SIG-M5 (cell line): ENCODE measurements at places on chromosomes 5 and 9.

DNA sequence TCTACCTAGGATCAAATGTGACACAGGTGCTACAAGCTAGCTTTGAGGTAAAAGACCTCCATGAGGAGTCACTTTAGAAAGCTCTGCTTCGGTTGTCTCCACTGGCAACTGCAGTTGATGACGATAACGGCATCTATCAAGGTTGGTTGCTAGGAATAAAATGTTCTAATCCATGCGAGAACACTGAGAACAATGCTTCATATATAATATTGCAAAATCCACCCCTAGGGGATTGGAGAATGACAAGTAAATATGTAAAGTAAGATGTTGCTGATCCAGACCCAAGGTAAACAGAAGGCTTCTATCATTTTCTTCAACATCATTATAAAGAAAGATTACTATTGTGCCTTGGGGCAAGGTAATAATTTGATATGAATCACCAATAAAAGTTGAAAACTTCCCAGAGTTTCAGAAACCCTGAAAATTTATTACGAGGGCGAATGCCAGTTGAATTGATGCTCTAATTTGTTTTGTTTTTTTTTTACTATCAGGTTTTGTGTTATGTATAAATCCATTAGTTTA is 1003.4 kb downstream of the CDH18 start:
- no peak for DNase-seq

GRCh38 chr5:180648658-180649296 is 623 bp downstream of the FLT4 start:
- DNase-seq: no peak

DNA sequence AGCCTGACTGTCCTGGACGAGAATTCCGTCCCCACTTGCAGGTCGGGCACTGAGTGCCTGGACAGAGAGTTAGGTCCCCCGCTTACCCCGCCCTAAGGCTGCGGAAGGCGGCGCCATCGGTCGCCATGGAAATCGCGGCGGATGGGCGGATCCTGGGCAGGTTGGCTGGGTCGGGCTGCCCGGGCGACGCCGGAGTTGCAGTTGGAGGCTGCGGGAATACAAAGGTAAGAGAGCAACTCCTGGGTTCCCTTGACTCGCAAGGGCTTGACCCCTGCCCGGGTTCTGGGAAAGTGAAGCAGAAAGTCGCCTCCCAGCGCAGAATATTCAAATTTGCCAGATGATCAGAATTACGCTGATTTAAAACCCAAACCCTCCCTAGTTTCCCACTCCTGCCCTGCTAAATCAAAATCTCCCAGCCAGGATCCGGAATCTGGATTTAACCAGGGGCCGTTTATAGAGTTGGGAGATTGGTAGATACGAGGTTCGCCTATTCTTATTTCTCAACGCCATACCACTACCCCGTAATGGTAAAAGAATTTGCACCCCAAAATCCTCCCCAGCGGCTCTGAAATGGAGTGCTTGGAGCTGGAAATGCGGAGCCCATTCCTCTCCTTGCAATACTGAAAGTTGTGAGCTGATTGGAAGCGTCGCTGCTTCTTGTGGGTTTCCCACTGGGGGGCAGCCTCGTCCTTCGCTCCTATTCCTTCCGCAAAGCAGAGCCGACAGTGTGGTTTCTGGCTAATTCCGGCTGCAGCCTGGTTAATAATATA is 156.4 kb upstream of the RASEF start:
- no peak for DNase-seq

DNA sequence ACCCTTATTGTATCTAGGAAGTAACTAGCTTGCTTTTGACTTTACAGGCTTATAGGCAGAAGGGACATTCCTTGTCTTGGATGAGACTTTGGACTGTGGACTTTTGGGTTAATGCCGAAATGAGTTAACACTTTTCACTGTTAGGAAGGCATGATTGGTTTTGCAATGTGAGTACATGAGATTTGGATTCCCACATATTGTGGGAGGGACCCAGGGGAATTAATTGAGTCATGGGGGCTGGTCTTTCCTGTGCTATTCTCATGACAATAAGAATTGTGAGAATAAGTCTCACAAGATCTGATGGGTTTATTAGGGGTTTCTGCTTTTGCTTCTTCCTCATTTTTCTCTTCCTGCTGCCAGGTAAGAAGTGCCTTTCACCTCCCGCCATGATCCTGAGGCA is 417.5 kb downstream of the HINT1 start:
- DNase-seq: no peak

- DNase-seq: no peak
Measured at GRCh38 chr5:119318256-119318894, 37.4 kb upstream of the TNFAIP8 start.

DNA sequence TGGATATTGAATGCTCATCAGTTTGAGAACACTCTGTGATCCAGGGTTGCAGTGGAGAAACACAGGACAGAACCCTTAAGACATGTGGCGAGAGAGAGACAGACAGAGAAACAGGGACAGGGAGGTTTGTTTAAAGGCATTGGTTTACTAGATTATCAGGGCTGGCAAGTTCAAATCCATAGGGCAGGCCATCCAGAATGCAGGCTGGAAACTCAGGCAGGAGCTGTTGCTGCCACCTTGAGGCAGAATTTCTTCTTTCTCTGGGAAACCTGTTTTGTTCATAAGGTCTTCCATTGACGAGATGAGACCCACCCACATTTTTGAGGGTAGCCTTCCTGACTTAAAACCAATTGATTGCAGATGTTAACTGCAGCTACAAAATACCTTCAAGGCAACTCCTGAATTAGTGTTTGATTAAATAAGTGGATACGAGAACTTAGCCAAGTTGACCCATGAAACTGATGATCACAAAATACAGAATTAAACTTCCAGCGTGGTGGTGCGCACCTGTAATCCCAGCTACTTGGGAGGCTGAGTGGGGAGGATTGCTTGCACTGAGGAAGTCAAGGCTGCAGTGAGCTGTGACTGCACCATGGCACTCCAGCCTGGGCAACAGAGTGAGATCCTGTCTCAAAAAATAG is 55.9 kb downstream of the NSUN2 start:
- peak; percentile 1 for DNase-seq

GRCh38 chr9:17528859-17529258 is 50.0 kb upstream of the SH3GL2 start:
- no peak for DNase-seq

- no peak for DNase-seq
Measured at GRCh38 chr9:12884736-12885395, 110.0 kb downstream of the LURAP1L start.

- DNase-seq: peak; percentile 88
Measured at GRCh38 chr5:172886974-172887501, 53.0 kb downstream of the ERGIC1 start.

GRCh38 chr9:14909601-14909960 is 647 bp downstream of the FREM1 start:
- no peak for DNase-seq

GRCh38 chr9:126704892-126705766 is 91.4 kb downstream of the LMX1B start:
- DNase-seq: no peak

DNA sequence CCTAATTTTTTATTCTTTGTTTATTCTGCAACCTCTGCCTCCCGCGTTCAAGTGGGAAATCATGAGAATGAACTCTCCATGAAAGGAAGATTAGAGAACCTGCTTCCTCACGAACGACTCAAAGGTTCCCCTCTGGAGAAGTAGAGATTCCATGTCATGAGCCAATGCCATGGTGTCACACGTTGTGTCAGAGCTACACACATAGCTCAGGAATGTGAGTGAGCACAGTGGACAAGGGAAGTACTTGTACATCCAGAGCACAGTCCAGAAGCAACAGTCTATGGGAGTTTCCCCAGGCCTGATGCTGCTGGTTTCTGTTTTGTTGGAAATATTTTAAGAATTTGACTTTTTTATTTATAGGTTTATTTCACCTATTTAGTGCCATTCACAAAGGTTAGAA is 26.8 kb upstream of the PPP2CA start:
- DNase-seq: no peak

DNA sequence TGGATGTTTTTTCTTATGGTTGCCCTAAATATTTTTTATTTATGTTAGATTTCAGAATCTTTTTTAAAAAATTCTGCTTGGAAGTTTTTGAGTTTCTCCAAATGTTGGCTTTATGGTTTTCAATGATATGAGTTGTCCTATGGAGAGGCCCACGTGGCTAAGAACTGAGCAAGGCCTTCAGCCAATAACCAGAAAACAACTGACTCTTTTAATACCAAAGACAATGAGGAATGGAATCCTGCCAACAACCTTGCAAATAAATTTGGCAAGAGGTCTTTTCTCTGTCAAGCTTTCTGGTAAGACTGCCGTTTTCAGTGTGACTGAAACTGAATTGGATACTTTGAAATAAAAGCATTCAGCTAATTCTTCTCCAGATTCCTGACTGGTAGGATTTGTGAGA is 1740.1 kb upstream of the WWC1 start:
- DNase-seq: no peak

DNA sequence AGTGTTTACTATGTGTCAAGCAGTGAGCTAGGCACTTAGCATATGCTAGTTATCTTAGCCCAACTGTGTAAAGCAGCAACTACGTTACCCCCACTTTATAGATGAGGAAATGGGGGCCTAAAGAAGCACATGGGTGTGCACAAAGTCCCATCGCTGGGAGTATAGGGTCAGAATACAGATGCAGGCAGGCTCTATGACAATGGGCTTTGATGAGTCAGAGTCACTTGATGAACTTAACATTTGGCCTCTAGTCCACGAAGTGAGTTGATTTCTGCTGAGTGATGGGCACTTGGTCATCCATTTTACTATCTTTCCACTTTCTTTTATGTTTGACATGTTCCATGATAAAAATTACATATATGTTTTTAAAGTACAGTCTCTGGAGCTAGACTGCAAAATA is 204.3 kb downstream of the TRIM32 start:
- DNase-seq: no peak

DNA sequence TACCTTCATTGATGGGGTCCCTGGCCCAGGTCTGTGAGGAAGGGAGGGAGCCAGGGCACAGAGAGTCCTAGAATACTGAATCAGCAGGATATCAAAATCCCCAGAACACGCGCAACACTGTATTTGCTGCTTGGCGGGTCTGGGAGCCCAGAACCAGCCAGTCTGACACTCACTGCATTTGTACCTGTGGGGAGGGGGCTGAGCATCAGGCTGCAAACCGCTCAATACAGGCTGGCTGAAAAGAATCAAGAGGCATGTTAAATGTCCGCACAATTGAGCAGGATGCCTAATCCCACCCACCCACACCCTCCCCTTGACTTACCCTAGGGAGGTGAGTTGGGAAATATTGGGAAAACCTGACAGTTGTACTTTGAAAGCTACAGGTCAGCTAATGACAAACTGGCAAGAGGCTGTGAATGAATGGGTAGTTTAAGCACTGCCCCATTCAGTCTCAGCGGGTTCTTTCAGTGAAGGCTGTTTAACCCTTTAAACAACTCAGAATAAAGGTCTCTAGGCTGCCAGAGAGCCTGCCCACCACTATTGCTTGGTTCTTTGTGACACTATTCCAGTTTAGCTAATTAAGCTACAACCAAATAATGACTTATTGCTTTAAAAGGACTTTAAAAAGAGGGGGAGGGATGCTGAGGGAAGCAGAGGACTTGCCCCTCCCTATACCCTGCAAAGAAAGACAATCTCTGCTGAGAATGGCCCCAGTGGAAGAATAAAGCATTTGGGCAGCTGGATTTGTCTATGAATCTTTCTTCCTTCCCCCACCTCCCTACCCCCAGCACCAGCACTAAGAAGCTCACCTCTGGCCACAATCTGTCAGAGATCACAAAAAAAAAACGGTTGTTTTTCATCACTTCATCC is 5.0 kb downstream of the SPRY4 start:
- DNase-seq: no peak

- DNase-seq: no peak
Measured at GRCh38 chr9:20286969-20287368, 335.3 kb downstream of the MLLT3 start.

GRCh38 chr9:21096172-21096900 is 18.6 kb upstream of the IFNB1 start:
- DNase-seq: peak; percentile 24

- no peak for DNase-seq
Measured at GRCh38 chr5:149378241-149378820, 761 bp downstream of the IL17B start.

- DNase-seq: no peak
Measured at GRCh38 chr5:159032656-159033350, 66.9 kb downstream of the EBF1 start.

GRCh38 chr9:70588999-70589398 is 174.5 kb upstream of the KLF9 start:
- DNase-seq: no peak

DNA sequence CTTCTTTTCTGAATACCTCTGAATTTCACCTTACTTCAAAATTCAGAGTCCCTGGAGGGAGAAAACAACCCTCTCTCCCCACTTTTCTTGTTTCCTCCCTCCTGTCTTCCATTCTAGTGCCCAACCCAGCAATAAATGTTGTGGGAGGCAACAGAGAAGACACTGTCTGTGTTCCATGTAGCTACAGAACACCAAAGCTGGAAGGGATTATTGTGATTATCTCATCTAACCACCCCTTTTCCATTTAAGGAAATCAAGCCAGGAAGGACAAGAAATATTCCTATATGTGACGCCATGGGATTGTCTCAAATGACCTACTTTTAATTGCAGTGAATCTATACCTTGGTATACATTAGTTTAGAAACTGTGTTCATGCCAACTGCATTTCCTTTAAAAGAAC is 476.6 kb upstream of the TNC start:
- DNase-seq: no peak

DNA sequence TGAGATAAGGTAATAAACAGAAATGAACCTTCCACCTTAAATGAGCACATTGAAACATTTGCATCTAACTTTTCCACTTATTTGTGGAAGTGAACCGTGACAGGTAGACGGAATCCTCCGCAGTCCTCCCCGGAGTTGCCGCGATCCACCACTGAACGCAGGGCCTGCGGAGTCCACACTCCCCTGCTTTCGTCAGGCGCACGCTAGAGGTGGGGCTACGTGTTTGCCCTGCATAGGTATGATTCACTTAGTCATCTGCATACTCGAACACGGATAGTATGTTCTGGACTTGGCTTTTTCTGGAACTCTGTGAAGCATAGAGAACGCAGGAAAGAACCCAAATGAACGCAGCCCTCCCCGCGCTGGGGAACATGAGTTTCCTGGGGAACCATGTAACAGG is 272.8 kb upstream of the IRX4 start:
- no peak for DNase-seq

DNA sequence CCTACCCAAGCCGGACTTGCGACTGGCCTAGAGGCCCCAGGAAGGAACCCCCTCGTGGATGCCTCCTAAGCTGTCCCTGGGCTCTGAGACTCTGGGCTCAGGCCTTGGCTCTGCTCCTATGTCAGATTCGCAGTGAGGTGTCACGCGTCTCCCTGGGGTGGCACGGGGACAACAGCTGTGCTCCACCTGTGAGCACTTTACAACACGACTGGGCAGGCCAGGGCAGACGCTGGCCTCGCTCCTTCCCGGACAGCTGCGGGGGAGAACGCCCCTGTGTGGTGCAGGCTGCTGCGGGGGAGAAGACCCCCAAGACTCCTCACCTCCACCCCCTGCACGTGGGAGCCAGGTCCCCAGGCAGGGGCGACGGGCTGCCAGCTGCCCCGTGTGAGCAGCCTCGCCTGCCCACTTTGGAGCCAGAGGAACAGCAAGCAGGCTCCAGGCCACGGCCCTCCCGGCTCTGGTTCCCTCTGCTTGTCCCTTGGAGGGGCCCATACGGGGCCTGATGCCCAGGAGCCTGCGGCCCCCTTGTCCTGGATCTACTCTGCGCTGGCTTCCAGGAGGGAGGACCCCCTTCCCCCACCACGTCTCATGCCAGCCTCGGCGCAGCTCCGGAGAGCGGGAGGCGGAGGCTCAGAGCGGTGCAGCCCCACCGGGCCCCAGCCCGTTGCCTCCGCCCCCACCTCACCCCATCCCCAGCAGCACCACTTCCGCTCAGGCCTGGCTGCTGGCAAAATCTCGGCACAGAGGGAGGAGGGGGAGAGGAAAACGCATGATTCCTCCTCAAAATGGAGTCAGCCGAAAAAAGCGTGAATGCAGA is 36.0 kb downstream of the SARDH start:
- DNase-seq: no peak
